NCI-H526 treated with DMSO at 0.1 percent for 48 hours (cell line): ENCODE measurements at places on chromosomes 13 and 19.

DNA sequence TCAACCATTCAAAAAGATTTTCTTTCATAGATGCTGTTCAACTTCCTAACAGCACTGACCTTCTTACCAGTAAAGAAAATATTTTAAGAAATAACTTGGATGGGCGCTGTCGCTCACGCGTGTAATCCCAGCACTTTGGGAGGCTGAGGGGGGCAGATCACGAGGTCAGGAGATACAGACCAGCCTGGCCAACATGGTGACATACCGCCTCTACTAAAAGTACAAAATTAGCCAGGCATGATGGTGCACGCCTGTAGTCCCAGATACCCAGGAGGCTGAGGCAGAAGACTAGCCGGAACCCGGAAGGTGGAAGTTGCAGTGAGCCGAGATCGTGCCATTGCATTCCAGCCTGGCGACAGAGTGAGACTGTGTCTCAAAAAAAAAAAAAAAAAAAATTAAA is 865.7 kb upstream of the SLC10A2 start:
- DNase-seq = no peak

- DNase-seq = no peak
These were observed 9.4 kb upstream of the PGLYRP2 start for GRCh38 chr19:15488489-15489226.

- DNase-seq = no peak
These were observed 8.5 kb downstream of the MBD3L1 start for GRCh38 chr19:8840708-8841107.

DNA sequence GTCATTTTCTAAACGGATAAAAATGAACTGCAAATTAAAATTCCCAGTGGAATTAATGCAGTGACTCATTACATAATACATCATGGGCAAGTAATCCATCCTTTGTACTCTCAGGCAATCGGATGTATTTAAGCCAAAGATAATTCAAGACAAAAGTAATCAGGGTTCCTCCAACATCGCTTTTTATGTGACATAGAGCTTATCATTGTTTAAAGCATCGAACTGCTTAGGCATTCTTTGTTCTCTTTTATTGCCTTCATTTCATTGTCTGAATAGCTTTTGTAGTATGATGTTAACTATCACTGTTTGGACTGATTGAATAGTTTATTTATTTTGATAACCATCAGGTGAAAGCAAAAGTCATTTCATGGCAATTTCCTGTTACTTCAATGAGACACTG is 209.4 kb downstream of the ITGBL1 start:
- no peak for DNase-seq

DNA sequence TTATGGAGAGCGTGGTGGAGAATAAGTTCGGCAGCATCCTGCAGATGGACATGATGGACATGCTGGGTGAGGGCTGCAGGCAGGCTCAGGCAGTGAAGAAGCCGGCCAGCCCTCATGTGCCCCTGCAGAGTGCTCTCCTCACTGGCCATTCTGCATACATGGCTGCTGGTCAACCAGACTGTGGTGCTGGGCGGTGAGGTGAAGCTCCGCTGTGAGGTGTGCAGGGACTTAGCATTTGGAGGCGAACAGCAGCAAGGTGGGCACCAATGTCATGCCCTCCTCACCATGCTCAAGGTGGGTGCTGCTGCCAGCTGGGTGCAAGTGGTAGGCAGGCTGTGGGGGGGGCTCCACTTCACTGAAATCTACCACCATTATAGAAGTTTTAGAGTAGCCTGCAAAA is 5.7 kb upstream of the ZNF492 start:
- no peak for DNase-seq

DNA sequence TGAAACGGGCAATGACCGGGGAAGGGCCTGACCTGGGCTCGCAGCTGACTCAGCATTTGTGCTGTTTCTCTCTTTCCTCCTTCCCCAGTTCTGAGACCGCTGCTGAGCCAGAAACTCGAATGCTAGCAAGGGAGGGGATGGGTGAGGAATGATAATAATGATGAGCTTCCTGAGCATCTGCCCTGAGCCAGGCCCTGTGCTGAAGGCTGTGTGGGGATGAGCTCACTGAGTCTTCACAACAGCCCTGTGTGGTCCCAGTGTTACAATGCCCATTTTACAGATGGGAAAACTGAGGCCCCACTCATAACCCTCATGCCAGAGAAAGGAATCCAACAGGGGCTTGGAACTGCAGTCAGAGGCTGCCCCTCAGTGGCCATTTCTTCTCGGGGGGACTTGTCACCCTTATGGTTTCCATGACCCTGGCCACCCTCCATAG is 8.1 kb downstream of the SULT2B1 start:
- no peak for DNase-seq

DNA sequence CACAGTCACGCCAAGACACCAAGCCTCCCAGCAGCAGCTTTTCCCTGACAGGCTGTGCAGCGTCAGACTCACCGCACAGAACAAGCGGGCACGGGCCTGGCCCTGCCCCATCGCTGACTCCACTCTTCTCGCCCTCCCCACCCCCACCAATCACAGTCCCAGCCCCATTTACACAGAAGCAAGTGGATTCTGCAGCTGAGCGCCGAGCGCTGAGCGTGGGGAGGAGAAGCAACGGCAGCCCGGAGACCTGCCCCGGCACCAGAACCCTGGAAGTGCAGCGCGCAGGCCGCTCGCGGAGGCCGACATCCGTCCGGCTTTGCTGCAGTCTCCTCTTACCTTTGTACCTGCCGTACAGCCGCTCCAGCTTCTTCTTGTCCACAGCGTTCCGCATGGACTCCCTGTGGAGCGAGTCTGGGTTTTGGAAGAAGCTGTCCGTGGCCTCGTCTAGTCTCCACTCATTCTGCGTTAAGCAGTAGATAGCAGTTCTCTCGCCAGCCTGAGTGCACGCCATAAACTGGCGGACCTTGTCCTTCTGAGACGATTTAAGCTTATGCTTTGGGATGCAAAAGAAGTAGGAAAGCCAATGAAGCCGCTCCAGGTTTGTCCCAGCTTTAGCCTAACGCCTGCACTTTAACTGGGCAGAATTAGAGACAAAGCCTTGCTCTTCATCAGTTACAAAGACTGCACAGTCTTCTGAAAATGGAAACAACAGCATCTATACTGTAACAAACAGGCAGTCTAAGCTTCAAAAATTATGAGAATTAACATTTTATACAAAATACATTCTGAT is 6.8 kb downstream of the DCUN1D2 start:
- no peak for DNase-seq

- no peak for DNase-seq
These were observed 1.8 kb upstream of the CDC37 start for GRCh38 chr19:10404888-10405820.

DNA sequence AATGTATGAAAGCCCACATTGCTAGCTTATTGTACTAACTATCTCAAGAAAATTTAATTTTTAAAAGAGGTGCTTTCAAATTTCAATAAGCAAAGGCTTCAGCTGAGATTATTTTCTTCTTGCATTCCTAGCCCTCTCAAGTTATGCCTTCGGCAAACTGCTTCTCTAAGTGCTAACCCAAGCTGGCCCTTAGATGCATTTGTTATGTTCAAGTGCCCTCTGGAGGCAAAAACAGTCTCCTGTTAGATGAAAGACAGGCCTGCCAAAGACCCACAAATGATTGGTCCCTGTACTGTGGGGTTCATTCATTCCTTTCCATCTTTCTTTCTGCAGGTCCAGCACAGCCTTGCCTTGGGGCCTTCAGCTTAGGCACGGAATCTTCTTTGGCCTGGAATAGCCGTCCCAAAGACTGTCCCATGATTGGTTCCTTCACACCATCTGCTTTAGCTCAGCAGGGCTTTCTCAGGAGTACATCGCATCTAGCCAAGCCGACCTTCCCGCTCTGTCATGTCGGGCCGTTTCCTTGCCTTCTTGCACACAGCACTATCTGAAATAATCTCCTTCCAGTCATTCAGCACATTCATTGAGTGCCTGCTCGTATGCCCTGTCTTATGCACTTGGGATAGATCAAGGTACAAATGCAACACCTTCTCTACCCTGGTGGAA is 26.4 kb upstream of the TPTE2 start:
- DNase-seq = peak; percentile 54

- DNase-seq = no peak
These were observed 1792.7 kb upstream of the MIR17HG start for GRCh38 chr13:89554801-89555200.

DNA sequence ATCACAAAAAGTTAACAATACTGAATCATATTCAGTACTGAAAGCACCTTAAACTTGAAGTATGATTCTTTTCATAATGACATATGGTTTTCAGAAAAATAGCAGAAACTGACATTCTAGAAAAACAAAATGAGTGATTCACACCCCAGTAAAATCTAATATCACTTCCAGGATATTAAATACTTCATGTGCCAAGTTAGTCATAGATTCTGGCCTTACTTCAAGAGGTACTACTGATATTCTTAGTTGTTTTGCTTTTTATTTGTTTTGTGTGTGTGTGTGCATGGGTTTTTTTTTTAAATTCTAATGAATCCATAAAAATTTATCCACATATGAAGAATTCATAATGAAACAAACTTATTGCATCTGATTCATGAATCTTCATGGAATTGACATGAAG is 207.9 kb upstream of the UFM1 start:
- no peak for DNase-seq

- no peak for DNase-seq
These were observed 25.2 kb downstream of the ZNRF4 start for GRCh38 chr19:5480427-5480836.

DNA sequence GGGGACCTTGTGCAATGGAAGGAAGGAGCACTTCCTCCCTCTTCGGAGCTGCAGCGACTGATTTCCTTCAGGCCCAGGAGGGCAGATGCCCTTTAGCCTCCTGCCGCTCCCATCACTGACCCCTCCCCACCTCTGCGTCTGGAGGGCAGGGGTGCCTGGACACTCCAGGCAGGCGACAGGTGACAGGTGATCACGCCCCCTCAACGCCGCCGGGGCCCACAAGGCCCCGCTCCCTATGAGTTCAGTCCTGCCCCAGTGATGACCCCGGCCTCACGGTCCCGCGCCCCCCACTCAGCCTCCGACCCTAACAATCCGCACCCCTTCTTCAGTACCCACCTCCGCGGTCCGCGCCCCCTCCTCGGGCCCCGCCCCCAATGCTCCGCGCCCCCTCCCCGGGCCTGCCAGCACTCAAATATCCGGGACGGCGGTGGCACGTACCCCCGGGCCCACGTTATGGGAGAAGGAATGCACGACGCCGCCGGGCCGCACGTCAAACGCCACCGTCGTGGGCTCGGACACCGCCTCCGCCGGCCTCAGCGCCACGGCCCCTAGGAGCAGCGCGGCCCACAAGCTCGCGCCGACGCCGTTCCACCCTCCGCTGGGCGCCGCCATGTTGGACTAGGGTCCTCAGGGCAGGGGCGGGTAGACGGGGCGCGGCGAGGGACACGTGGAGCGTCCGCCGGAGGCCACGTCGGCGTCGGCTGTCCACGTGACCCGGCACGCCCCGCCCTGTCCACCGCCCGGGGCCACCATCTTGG is at the start of gene MYDGF:
Gene MYDGF, minus strand, starts transcription at position 620 of the 758 bp plus-strand sequence. Its CDS starts 8 bp downstream, at position 612.
- DNase-seq = peak; percentile 6

DNA sequence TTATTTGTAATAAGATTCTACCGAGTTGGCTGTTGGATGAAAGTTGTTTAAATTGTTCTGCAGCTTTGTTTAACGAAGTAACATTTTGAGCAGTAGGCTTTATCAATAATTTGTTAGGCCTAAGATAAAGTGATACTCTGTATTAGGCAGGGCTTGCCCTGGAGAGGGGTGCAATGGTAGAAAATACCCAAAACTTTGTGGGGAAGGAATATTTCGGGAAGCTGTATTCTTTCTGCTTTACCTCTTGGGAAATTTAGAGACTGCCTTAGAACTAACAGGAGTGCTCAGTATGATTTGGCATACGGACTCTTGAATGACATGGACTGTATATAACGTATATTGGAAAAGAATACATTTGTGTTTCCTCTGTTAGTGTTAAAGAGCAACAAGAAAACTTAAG is 2.5 kb downstream of the PDS5B start:
- no peak for DNase-seq
